T-helper 17 cell (primary cell): ENCODE measurements at places on chromosomes 4 and X.

DNA sequence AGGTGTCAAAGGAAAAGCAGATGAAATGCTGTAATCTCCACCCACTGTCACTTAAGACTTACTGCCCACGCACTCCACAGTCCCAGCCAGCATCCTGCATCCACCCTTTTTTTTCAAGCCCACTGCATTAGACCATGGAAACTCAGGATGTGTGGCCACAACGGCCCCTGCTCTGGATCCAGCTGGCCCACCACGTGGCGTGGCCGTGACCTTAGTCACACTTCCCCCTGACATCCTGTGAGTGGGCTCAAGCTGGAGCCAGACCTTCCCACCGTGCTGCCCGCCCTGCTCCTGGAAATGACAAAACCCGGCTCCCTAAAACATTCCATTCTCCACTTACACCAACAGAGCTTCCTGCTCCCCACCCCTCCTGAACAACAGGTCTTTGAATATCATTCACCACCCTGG lies 588.3 kb upstream of the DIPK2B start:
- DNase-seq, result no peak

DNA sequence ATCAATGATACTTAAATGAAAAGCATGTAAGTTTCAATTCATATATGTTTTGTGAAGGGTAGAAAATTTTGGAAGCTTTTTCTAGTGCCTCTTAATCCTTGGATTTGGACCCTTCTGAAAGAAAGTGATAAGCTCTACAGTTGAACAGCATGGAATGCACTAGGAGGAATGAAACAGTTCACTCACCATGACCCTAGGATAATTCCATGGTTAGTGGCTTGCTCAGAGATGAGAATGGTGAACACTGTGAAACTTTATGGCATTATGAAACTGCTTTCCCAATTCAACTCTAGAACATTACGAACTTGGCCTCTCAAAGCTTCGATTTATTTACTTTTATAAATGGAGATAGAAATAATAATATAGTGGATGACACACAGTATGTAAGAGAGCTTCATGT lies 88.9 kb upstream of the FAT4 start:
- no peak for DNase-seq

GRCh38 chr4:106852426-106852825 lies 183.7 kb downstream of the DKK2 start:
- no peak for DNase-seq

DNA sequence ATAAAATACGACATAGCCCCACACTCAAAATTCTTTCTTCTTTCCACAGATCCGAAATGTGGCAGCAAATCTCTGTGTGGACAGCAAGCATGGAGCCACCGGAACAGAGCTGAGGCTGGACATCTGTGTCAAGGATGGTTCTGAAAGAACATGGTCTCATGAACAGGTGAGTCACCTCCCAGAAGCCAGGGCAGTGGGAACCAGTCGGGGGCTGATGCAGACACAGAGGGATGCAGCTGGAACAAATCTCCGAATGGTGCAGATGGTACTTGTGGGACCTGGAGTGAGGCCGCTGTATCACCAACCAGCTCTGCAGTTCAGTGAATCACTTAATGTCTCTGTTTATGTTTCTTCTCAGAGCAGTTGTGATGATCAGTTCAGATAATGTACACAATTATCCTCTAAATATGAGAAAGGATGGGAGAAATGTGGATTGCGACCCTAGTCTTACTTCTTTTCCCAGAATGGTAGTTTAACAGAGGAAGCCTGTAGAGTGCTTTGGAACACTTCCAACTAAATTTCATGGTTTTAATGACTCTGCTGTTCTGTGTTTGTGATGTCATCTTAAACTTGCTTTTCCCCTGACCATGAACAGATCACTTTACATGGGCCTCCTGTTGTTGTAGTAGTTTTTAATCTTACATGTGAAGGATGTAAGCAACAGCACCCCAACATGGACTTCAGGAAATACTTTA lies 159.3 kb upstream of the GALNT7 start:
- DNase-seq, result no peak

DNA sequence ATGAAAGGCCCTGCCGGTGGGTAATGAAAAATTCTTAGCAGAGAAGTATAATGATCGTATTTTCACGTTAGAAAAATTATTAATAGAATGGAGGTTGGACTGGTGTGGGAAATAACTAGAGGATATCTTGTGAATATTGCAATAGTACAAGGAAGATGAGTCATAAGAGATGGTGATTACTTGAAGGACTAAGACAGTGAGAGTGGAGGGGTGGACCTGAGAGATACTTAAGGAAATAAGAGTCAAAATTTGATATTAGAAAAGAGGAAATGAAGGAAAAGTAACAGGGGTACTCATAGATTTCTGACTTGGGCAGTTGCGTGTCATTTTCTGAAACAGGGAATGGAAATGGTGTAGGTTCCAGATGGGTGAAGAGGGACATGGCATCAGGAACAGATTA lies 1.7 kb upstream of the USP53 start:
- DNase-seq, result no peak

DNA sequence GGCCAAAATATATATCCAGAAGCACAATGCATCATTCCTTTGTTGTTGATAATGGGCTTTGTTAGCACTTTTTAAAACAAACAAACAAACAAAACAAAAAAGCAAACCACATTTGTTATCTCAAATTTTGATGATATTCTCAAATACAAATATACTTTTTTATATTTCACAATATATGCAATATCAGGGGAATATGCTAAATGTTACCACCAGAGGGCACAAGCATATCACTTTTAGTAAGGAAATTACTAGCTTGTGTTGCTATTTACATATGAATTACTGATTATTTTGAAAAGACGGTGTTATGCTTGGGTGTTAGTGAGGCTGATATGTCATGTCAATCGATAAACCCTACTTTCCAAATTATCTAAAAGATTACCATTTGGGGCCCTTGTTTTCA lies 29.1 kb downstream of the RIPPLY1 start:
- no peak for DNase-seq

- no peak for DNase-seq
Measured at GRCh38 chr4:145301386-145302080, 121.1 kb upstream of the OTUD4 start.

- no peak for DNase-seq
Measured at GRCh38 chr4:150006197-150006596, 72.0 kb upstream of the DCLK2 start.

DNA sequence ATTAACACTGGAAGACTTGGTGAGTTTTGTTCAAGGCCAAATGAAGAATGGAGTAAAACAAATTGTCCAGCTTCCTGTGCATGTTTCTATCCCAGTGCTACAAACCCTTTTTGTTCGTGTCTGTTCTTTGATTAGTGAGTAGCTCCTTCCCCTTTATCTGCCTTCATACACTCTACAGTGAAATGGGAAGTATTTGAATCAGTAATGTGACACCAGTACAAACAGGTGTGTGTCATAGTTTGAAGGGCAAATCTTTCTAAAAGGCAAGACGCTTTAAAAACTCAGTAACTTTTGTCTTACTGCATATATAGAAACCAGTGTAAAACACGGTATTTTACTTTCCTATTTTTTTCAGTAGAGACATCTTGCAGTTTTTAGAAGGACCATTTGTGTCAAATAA lies 5.9 kb downstream of the ARHGEF38 start:
- no peak for DNase-seq

DNA sequence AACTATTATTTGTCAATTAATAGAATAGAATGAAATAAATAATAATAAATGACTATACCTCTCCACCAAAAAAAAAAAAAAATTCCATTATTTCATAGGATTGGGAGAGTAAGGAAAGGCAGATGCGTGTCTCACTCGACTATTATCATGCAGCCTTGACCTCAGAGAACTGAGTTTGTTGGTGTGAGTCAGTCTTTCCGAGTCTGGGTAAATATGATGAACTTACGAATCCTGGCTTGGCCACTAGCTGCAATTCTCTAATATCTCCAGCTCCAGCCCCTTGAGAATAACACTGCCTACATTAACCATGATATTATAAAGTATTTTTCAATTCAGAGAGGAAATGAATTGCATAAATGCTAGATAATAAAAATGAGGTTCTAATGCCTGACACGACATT lies 46.6 kb upstream of the DHX15 start:
- no peak for DNase-seq

- DNase-seq, result no peak
Measured at GRCh38 chrX:100931218-100931924, 2.7 kb upstream of the XKRX start.

GRCh38 chrX:94576367-94577004 lies 902.5 kb downstream of the FAM133A start:
- DNase-seq, result no peak

DNA sequence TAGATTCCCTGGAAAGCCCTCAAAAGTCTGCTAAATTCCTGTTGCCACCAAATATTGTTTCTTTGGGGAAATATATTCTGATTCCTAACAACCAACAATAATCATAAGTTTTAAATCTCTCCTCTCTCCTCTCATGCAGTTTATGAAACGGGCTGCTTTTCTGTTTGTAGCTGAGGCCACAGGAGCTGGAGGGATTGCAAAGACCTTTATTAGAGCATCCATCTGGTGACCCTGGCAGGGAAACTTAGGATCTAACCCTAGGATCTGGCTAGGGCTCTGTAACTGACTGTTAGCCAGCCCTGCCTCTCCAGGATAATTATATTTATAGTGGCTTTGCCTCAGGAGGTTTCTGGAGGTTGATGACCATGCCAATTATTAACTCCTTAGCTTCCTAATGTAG lies 56.9 kb downstream of the SMAD1 start:
- DNase-seq, result no peak

DNA sequence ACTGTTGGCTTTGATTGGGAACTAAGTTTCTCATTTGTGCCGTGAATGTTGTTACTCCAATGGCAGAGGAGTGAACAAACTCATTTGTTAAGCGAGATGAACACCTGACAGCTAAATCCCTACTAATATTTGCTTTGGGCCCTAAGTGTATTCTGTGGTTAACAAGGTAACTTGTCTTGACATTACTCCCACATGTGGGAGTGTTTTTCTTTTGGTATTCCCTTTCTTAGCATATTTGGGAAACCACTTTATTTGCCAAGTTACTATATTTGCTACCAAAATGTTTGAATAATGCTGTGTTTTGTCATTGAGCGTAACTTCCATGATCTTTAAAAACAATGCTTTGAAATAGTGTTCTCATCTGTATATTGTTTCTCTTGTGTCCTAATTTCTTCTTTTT lies 82.5 kb downstream of the ARHGAP10 start:
- no peak for DNase-seq

GRCh38 chr4:42149004-42149403 lies 3.5 kb downstream of the BEND4 start:
- DNase-seq, result no peak

DNA sequence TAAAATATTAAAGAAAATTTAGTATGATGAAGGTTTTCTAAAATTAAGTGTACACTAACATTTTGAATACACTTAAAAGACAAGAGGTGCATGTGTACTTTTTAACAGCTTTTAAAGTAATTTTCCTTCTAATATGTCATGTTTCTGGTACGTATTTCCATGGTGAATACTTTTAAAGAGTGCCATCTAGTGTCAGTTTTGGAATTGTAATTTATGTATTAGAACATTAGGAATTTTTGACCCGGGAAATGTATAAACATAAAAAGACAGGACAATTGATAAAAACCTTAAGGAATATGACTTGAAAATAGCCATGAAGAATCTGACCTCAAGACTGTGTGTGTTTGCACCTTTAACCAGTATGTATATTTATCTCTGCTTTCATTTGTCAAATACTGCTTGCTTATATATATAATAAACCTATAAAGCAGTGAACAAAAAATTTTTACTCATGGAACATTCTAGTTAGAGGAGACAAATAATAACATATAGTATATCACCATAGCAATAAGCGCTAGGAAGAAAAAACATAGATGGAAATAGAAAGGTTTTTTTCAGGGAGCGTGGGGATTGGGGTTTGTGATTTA lies 7.2 kb downstream of the GSTCD start:
- no peak for DNase-seq

GRCh38 chr4:86060341-86060740 lies 299.5 kb downstream of the MAPK10 start:
- no peak for DNase-seq

DNA sequence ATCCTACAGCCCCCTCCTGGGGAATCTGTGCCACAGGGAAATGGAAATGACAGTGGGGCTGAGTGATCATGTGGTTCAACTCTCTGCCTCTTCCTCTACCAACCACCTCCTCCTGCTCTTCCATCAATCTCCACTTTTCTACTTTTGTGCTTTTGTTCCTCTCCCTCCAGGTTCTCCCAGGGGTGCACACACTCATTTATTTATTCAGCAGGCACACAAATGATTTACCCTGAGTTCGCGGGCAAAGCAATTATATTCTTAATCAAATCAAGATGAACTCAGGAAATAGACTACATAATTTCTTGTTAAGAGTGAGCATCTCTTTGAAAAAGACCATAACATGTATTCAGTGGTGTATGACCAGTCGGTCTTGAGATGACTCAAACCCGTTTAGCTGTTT lies 69.2 kb downstream of the VCX3A start:
- DNase-seq, result no peak

DNA sequence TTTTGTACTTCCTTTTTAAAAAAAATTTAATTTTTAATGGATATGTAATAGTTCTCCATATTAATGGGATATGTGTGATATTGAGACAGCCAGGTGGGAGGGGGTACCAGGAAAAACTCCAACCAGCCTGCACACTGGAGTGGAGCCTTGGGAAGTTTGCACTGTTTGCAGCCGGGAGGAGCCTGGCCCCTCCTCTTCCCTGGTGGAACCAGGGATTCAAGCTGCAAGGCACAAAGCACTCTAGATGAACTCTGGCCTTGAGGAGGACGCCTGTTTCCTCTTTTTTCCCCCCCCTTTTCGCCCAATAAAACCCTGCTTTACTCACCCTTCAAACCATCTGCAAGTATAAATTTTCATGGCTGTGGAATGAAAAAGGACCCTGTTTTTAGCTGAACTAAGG lies 48.2 kb upstream of the GC start:
- DNase-seq, result no peak

- DNase-seq, result no peak
Measured at GRCh38 chr4:77092975-77093374, 17.2 kb upstream of the CCNI start.

GRCh38 chr4:184824081-184824775 lies 1.5 kb downstream of the ACSL1 start:
- DNase-seq, result no peak

- DNase-seq, result no peak
Measured at GRCh38 chrX:110402091-110402849, 43.6 kb downstream of the RTL9 start.

DNA sequence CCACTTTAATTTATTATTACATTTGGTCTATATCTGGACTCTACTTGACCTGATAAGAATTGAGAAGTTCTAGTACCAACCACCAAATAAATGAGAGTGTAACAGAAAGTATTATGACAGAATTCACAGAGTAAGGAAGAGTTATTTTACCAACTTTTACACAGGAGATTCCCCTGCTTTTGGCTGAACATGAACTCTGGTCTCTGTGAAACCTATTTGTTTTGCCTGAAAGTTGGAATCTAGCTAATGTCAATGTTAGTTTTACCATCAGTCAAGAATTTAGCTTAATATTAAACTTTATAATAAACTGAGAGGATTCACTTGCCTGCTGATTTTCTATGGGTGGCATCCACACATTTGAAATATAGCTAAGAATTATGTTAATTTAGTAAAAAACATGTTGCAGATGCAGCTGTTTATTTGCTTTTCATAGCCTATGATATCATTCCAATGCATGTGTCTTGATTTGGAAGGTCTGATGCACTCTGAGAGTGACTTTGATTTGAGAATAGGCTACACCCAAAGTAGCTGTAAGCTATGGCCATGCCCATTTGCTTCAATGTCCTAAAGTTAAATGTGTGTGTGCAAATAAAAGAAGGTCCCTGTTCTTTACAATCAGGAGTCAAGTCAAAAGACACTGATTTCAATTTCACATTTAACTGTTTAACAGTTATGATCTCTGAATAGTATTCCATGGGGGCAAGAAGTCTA lies 150.9 kb upstream of the RASGEF1B start:
- DNase-seq, result no peak
